Stimulated activated CD8-positive, alpha-beta memory T cell treated with anti-CD3 and anti-CD28 coated beads, Interleukin-4, amount 100 ng/mL, for 1 hour (primary cell): ENCODE measurements at places on chromosomes 16 and 17.

- DNase-seq = no peak
Measured at GRCh38 chr16:12988071-12988470, 86.7 kb downstream of the SHISA9 start.

GRCh38 chr16:717450-718245 is 2.7 kb downstream of the METRN start:
- no peak for DNase-seq

GRCh38 chr16:55037046-55037445 is 106.4 kb downstream of the IRX5 start:
- DNase-seq = no peak

- no peak for DNase-seq
Measured at GRCh38 chr16:5036228-5037156, 2.8 kb upstream of the NAGPA start.

- DNase-seq = no peak
Measured at GRCh38 chr17:78966123-78966813, 13.5 kb downstream of the LGALS3BP start.

DNA sequence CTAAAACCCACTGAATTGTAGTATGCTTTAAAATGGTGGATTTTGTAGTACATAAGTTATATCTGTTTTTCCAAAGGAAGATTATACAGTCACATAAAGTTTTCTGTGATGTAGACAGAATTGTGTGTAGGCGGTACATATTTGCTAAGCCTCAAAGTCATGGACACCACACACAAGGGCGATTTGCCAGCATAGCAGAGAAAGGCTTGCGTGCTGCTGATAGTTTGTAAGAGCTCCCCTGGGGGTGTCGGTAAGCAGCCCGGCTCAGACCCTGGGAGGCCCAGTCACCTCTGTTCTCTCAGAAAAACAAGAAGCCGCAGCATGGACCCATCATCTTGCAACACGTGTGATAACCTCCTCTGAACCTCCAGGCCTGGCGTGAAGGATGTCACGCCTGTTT is 38.3 kb upstream of the AKTIP start:
- no peak for DNase-seq

DNA sequence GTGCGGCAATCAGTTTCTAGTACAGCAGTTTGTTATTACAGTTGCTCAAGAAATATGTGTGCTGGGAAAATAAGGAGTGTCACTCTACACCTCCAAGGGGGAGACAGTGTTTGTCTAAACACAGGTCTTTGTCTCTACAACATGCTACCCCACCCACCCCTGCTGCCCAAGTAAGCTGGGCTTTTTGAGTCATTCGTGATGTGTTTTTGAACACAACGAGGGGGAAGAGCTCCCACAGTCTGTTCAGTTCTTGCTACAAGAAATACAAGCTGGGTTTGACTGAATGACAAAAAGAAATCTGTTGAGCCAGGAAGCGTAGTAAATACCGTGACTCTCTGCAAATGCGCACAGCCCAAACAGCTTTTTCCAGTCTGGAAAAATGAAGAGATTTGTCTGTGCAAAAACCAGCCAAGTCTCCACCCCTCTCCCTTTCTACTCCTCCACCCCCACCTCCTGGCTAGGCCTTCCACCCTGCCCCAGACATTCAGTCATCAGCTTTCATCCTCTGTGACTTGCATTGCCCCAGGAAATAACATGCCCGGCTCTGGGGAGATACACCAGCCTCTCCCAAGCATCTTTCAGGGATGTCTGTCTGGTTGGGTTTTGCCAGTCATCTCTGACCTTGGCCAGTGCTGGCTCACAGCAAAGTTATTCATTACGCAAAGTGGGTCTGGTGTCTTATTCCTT is 25.7 kb downstream of the CHD9 start:
- no peak for DNase-seq

- no peak for DNase-seq
Measured at GRCh38 chr17:80363120-80363515, 51.8 kb upstream of the ENDOV start.

- DNase-seq = no peak
Measured at GRCh38 chr17:4812690-4813089, 5.7 kb downstream of the PLD2 start.

- DNase-seq = no peak
Measured at GRCh38 chr16:88195911-88196465, 186.8 kb upstream of the ZNF469 start.

GRCh38 chr17:31481783-31482081 is 90.3 kb downstream of the RAB11FIP4 start:
- no peak for DNase-seq

DNA sequence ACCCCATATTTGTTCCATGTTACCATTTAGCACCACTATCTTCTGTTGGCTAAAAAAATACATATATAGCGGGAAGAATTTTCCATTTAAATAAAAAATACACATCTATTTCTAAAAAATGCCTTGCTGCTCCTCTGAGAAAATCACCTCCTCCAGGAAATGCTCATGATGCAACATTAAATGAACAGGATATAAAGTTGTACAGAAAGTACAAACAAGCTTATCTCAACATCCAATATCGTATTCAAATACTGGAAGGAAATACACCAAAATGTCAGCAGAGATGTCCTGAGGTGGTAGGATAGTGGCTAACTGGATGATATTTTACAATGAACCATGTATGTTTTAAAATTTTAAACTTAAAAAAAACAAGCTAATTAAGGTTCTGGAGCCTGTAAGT is 21.3 kb downstream of the GNA13 start:
- DNase-seq = no peak

GRCh38 chr16:85171759-85172454 is 59.6 kb upstream of the CIBAR2 start:
- no peak for DNase-seq

- no peak for DNase-seq
Measured at GRCh38 chr16:52963212-52963854, 89.4 kb downstream of the CHD9NB start.

DNA sequence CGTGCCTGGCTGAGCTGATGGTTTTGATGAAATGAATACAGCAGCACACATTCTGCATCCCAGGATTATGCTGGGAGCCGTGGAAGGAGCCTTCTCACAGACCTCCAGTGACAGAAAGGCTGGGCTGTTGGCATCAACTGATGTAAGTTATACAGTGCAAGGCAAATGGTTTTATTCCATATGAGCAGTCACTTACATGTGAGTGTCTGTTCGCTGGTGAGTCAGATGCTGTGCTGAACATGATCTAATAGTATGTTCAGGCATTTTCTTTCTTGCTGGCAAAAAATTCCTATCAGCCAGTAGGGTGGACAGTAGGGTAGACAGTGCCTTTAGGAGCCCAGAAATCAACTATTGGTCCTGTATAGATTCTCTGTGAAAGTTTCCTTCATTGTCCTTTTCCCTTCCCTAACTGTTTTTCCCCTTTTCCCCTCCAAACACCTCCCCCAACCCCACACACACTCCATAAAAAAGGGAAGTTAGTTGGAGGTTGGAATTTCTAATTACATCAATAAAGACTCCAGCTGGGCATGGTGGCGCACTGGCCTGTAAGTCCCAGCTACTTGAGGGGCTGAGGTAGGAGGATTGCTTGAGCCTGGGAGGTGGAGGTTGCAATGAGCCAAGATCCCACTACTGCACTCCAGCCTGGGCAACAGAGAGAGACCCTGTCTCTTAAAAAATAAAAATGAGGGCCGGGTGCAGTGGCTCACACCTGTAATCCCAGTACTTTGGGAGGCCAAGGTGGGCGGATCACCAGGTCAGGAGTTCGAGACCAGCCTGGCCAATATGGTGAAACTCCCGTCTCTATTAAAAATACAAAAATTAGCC is 36.2 kb downstream of the LDHD start:
- no peak for DNase-seq

DNA sequence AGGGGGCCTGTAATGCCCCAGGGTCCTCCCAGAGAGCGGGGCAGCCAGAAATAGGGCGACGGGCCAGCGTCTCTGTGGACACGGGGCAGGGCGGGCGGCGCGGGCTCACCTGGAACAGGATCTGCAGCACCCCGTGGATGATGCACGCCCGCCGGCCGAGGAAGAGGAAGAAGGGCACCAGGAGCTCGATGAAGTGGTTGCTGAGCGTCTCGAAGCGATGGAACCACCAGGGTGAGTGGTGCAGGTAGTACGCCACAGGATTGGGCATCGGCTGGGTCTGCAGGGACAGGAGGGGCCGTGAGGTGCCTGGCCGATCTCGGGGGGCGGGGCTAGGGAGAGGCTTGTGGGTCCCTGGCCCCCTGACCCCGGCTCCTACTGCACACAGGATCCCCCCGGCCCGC is 78.9 kb upstream of the GNG13 start:
- no peak for DNase-seq

- no peak for DNase-seq
Measured at GRCh38 chr16:1275791-1276579, 20.1 kb downstream of the TPSD1 start.

DNA sequence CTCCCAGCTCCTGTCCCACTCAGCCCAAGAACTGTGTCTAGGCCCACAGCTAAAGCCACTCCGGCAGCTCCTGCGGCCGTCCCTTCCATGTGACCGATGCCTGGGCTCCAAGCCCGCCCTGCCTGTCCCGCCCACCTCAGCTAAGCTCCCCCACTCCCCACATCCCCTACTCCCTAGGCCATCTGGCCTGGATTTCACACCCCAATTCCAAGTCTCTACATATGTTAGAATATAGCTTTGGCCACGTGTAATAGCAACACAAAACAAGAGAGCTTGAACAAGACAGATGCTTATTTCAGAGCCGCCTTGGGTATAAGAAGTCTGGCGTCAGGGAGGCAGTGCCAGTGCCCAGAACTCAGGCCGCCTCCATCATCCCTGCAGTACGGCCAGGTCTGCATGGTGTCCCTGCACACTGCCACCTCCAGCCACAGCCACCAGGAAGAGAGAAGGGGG is 30.0 kb upstream of the USP22 start:
- DNase-seq = no peak

DNA sequence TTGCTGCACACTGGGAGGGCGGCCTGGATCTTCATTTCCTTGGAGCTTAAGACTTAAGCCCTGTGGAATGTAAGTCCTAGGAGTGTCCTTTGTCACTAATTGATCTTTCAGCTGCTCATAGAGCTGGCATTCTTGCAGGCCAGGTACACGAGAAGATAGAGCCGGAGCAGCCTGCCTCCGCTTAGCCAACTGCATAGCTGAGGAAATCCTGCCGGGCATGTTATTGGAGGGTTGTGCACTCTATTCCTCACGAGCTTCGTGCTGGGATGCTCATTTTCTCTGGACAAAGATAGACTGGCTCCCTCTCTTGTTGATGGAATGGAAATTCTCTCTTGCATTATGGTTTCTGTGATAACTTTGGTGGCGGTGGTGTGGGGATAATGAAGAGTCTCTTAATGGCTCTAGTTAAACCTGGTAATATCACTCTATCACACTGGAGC is 76.9 kb downstream of the RPA1 start:
- no peak for DNase-seq

DNA sequence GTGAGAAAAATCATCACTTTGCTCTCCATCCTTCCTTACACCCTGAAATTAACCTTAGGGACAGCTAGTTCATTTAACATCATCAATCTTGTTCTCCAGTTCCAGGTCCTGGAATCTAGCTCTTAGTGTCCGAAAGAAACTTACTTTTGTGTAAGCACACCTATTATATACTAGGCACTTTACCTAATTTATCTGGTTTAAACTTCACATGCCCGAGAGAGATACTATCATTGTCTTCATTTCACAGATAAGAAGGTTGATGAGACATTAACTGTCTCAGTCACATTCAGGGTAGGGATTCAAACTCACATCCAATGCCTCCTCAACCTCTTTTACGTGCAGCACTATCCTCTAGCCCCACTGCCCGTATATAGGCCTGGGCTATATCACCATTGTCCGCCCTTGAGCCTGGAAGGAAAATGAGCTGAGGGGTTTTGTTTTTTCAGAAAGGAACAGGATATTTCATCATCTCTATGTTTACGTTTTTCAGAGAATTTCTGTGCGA is 501 bp upstream of the AP2B1 start:
- no peak for DNase-seq

DNA sequence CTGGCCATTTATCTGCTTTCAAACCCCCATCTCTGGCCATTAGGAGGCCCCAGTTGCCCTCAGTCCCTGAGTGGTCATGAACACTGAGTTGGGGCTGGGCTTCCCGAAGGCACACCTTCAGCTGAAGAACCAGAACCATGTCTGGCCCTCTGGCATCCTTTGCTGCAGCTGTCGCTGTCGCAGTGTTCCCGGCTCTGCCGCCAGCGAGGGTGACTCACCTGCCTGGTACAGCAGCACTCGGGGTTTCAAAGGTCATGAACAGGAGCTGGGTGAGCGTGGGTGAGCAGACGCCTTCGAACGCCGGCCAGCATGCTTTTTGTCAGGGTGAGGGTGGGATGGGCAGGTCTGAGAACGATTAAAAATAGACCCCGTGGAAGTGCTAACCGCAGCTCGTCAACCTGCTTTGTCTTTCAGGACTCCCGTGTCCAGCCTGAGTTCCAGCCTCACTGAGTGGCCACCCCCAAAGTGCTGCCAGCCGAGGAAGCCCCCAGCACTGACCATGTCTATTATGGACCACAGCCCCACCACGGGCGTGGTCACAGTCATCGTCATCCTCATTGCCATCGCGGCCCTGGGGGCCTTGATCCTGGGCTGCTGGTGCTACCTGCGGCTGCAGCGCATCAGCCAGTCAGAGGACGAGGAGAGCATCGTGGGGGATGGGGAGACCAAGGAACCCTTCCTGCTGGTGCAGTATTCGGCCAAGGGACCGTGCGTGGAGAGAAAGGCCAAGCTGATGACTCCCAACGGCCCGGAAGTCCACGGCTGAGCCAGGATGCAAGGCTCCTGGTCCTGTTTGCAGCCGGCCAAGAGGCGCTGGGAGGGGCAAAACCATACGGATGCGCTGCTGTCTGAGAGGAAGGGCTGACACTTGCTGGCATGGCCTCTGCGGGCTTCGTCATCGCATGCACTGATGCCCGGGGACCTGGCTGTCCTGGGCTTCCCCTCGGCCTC is 7.6 kb downstream of the SNN start:
- no peak for DNase-seq

- no peak for DNase-seq
Measured at GRCh38 chr16:24748242-24748641, 18.8 kb downstream of the TNRC6A start.

GRCh38 chr17:10013365-10014112 is 108.5 kb upstream of the RCVRN start:
- DNase-seq = no peak

- no peak for DNase-seq
Measured at GRCh38 chr16:16020291-16020690, 70.9 kb downstream of the ABCC1 start.

DNA sequence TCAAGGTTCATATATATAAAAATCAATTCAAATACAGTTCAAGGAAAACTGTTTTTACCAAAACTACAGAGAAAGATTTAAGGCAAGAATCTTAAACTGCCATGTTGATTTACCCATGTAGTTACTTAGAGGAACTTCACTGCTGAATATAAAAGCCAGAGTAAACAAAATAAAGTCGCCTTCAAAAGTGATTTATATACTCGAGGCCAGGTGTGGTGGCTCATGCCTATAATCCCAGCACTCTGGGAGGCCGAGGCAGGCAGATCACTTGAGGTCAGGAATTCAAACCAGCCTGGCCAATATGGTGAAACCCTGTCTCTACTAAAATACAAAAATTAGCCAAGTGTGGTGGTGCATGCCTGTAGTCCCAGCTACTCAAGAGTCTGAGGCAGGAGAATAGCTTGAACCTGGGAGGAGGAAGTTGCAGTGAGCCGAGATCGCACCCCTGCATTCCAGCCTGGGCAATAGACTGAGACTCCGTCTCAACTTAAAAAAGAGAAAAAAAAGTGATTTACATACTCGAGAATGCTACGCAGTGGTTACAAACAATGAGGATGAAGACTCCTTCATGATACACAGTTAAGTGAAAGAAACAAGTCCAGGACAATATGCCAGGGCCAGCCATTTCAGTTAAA is 54.1 kb upstream of the CNEP1R1 start:
- no peak for DNase-seq
